Activated naive CD8-positive, alpha-beta T cell treated with anti-CD3 and anti-CD28 coated beads, Interleukin-2, amount 50 U/mL, for 24 hours (primary cell): ENCODE measurements at places on chromosomes 11 and 22.
A peak's percentile ranks its signal among the peaks of the same experiment; 100 is the strongest.

GRCh38 chr11:79857377-79858214 is 416.8 kb upstream of the TENM4 start:
- H3K27ac ChIP-seq, result no peak overlapping the region
- H3K4me3 ChIP-seq, result no peak overlapping the region

- DNase-seq, result no peak
- H3K36me3 ChIP-seq, result no peaks in the 10 kb centered on the region
- H3K27ac ChIP-seq, result no peak overlapping the region
- H3K4me1 ChIP-seq, result no peaks in the 10 kb centered on the region
These were observed 191.1 kb downstream of the GRIK4 start for GRCh38 chr11:120702656-120703055.

DNA sequence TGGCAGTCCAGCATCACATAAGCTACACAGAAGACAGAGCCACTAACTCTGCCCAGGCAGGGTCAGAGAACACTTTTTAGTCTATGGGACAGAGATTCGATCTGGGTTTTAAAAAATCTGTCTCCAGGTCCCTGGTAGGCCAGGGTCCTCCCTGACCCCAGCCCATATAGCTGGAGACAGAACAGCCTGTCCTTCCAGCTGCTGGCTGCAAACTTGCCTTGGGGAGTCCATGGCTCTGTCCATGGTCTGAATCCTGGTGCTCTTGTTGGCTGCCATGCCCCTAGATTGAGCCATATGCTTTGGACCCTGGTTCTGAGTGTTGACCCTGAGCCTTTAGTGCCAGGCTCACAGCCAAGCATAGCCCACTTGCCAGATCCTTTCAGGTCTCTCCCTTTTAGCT is 13.3 kb upstream of the LIPT2 start:
- no peak overlapping the region for H3K27ac ChIP-seq
- H3K27me3 ChIP-seq, result peaks cover 2% of the 10 kb centered on the region
- no peak overlapping the region for H3K4me3 ChIP-seq
- no peaks in the 10 kb centered on the region for H3K4me1 ChIP-seq
- peaks cover 10% of the 10 kb centered on the region for H3K36me3 ChIP-seq
- no peak for DNase-seq

GRCh38 chr11:9774591-9775397 is 110.9 kb downstream of the SWAP70 start:
- H3K4me3 ChIP-seq, result no peak overlapping the region
- DNase-seq, result no peak
- no peak overlapping the region for H3K27ac ChIP-seq
- no peaks in the 10 kb centered on the region for H3K4me1 ChIP-seq
- no peaks in the 10 kb centered on the region for H3K27me3 ChIP-seq

DNA sequence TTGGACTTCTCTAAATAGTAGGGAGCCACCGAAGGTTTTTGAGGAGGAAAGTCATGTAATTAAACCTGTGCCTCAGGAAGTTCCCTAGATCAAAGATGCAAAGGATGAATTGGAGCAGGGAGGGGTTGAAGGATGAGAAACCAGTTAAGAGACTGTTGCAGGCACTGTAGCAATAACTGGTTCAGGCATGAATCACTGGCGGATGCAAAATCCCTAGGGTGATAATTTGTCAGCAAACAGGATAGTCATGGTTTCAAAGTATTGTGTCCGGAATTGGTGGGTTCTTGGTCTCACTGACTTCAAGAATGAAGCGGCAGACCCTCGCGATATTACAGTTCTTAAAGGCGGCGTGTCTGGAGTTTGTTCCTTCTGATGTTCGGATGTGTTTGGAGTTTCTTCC is 19.9 kb downstream of the TRIOBP start:
- no peak for DNase-seq
- H3K27me3 ChIP-seq, result no peaks in the 10 kb centered on the region
- H3K36me3 ChIP-seq, result no peaks in the 10 kb centered on the region
- no peak overlapping the region for H3K27ac ChIP-seq

GRCh38 chr11:130146796-130147195 is 12.8 kb upstream of the ST14 start:
- H3K27me3 ChIP-seq, result no peaks in the 10 kb centered on the region
- no peak overlapping the region for H3K4me3 ChIP-seq
- H3K4me1 ChIP-seq, result peaks cover 13% of the 10 kb centered on the region
- no peak for DNase-seq

GRCh38 chr11:97140885-97141494 is 751.2 kb downstream of the JRKL start:
- no peaks in the 10 kb centered on the region for H3K27me3 ChIP-seq
- H3K4me1 ChIP-seq, result no peaks in the 10 kb centered on the region
- H3K27ac ChIP-seq, result no peak overlapping the region
- no peak overlapping the region for H3K4me3 ChIP-seq

DNA sequence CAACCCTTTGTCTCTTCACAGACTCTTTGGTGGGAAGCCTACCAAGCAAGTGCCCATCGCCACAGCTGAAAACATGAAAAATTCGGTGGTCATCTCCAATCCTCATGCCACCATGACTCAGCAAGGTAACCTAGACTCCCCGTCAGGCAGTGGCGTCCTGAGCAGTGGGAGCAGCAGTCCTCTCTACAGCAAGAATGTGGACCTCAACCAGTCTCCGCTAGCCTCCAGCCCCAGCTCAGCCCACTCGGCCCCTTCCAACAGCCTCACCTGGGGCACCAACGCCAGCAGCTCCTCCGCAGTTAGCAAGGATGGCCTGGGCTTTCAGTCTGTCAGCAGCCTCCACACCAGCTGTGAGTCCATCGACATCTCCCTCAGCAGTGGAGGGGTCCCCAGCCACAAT is 111.6 kb downstream of the DBX1 start:
- no peak overlapping the region for H3K4me3 ChIP-seq
- no peaks in the 10 kb centered on the region for H3K36me3 ChIP-seq
- H3K4me1 ChIP-seq, result no peaks in the 10 kb centered on the region
- no peak for DNase-seq
- no peaks in the 10 kb centered on the region for H3K27me3 ChIP-seq

- H3K36me3 ChIP-seq, result no peaks in the 10 kb centered on the region
- no peak overlapping the region for H3K27ac ChIP-seq
- no peaks in the 10 kb centered on the region for H3K4me1 ChIP-seq
- H3K27me3 ChIP-seq, result peaks cover 5% of the 10 kb centered on the region
- no peak overlapping the region for H3K4me3 ChIP-seq
- DNase-seq, result no peak
These were observed 85.3 kb upstream of the HEPHL1 start for GRCh38 chr11:93935826-93936225.

DNA sequence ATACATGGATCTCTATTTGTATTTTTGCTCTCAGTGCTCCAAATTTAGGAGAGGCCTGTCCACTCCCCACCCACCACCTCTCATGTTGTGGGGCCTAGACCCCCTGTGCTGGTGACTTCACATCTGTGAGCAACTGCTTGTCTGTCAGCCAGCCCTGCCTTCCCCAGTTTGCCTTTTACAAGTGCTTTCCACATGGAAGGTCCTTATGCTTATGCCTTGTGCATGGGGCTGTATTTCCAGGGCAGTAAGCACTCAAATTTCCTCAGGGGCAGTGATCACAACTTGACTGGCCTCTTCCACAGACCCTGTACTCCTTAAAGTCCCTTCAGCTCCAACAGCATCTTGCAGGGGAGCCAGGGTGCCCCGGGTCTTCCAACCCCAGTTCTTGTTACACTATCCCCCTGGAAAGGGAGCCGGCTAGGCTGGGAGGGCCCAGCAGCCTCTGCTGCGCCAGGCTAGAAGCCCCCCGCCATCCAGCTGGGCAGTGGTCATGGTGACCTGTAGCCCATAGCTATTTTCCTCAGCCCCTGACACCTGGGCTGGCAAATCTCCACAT is 29.9 kb downstream of the GDPD5 start:
- H3K36me3 ChIP-seq, result no peaks in the 10 kb centered on the region
- no peaks in the 10 kb centered on the region for H3K27me3 ChIP-seq
- DNase-seq, result no peak
- H3K27ac ChIP-seq, result no peak overlapping the region
- no peak overlapping the region for H3K4me3 ChIP-seq

- peaks cover 2% of the 10 kb centered on the region for H3K27me3 ChIP-seq
- no peak for DNase-seq
- no peaks in the 10 kb centered on the region for H3K4me1 ChIP-seq
- H3K4me3 ChIP-seq, result no peak overlapping the region
- H3K27ac ChIP-seq, result no peak overlapping the region
These were observed 135.9 kb downstream of the FDX1 start for GRCh38 chr11:110565357-110566336.

DNA sequence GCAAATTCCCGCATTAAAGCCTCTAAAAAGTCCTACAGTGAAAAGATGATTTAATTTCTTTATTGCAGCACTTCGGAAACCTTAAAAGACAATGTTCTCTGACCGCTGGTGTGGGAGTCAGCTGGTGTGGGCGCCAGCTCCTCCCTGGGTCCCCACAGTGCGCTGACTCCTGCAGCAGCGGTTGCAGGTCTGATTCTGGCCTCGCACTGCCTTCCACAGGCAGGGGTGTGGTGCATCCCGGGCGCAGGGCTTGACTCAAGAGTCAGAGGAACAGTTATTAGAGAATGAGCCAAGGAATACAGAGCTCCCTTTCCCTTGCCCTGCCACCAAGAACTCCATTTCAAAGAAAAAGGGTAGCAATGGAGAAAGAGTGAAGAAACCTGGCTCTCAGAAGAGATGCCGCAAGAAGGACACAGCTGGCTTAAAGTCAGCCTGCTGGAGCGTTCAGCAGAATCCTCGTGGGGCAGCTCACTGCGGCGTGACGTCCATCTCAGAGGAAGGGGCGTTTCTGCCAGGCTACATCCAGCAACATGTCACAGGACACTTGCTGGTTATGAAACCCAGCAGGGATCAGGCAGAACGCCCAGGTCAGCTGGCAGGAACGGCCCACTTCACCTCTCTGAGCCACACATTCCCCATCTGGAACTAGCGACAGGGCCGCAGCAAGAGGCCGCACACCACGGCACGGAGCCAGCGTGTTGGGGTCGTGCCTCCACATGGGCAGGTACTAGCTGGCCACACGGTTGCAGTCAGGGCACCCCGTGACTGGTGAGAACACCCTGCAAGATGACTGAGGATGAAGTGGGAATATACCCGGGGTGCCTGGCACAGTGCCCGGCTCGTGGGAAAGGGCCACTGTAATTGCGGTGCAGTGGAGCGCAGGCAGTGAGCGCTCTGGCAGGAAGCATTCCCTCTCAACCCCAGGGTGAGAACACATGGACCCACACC is 18.1 kb upstream of the EFCAB6 start:
- peaks cover 4% of the 10 kb centered on the region for H3K27me3 ChIP-seq
- H3K4me3 ChIP-seq, result no peak overlapping the region
- no peaks in the 10 kb centered on the region for H3K36me3 ChIP-seq
- no peak overlapping the region for H3K27ac ChIP-seq
- DNase-seq, result no peak

DNA sequence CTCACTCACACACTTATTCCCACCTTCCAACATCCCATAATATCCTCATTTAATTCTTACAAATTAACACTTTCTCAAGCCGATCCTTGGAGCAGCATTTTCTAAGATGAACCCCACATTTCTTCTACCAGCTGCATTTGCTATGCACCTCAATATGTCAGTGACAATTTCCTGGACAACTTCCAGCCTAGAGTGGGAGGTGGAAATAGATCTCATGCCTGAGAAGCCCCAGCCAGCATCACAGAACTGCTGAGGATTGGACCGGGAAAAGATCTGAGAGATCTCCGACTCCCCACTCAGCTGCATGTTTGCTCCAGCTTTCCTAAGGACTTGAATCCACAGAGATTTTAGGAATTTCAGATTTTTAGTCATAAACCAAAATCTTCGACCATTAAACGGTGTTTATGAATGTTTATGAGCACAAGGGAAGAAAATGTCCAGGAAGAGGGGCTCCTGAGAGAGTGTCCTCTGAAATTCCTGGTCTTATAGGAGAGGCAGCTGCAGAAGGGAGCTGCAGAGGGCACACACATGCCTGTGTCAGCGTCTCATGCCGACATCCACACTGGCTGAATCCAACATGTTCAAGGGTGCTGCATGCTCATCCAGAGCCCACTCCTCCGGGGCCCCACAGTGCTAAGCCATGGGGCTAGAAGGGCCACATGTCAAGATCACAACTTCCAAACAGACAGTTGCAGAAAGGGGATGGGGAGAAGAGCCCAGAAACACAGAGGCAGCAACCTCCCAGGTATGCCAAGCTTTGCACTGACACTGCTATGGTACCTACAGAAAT is 68.6 kb downstream of the MICAL3 start:
- no peak overlapping the region for H3K4me3 ChIP-seq
- H3K27ac ChIP-seq, result no peak overlapping the region
- H3K27me3 ChIP-seq, result no peaks in the 10 kb centered on the region
- H3K4me1 ChIP-seq, result peaks cover 8% of the 10 kb centered on the region

DNA sequence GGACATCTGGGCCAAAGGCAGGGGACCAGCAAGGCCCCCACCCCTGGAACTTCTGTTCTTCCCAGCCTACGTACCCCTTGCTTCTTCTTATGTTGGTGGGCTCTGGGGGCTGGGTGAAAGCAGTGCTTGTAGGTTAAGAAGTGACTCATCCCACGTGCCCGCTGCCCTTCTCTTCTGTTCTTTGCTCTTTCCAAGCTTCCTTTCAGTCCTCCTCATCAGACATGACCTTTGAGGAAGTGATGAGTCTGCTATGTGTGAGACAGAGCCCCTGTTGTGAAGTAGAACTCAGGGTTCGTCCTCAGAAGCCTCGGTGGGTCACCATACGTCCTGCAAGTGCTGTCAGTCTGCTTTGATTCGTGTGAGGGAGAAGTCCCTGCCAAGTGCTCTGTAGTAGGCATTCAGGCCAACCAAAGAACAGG is 12.7 kb downstream of the MED15 start:
- H3K36me3 ChIP-seq, result peaks cover 44% of the 10 kb centered on the region
- H3K27ac ChIP-seq, result peak overlapping the region; percentile 82
- H3K27me3 ChIP-seq, result no peaks in the 10 kb centered on the region
- DNase-seq, result peak; percentile 58
- H3K4me3 ChIP-seq, result peak overlapping the region; percentile 15

DNA sequence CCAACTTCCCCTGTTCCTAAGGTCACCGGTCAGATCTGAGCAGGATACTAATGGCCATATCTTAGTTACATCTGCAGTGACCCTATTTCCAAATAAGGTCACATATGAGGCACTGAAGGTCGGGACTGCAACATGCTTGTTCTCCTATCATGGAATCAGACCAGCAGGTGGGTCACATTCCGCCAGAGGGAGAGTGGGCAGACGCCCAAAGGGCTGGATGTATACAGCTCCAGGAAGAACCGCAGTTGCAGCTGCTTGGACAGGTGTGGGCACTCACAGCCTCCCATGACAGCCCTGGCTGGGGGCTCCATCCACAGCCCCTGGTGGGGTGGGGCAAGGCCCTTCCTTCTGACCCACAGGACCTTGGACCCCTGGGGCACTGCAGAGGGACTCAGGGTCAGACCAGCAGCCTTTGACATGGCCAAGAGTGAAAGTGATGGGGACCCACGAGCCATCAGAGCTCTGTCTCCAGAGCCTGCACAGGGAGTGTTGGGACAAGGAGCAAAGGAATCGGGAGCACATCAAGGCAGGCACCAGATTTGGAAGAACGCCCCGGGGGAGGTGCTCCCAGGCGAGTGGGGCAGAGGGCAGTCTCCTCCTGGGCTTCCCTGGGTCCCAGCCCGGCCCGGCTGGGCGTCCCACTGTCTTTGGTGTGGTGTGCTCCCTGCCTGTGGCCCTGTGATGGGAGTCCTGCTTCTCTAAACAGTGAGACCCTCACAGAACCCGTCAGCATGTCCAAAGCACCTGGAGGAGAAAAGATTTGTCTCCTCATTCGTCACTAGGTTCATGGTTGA is 13.3 kb upstream of the CD81 start:
- no peaks in the 10 kb centered on the region for H3K4me1 ChIP-seq
- no peak for DNase-seq
- H3K27ac ChIP-seq, result no peak overlapping the region

- no peak for DNase-seq
- peaks cover 8% of the 10 kb centered on the region for H3K27me3 ChIP-seq
- peaks cover 8% of the 10 kb centered on the region for H3K36me3 ChIP-seq
- no peak overlapping the region for H3K4me3 ChIP-seq
These were observed 4.3 kb downstream of the IGSF9B start for GRCh38 chr11:133952199-133953190.
